ENCODE measurements at places on chromosomes 2 and 18. TPM values are rescaled to one million over a fixed set of nuclear protein-coding genes. Genes with fewer than 3 reads are reported as not detected.

The CHRND gene
- not detected for polyA plus RNA-seq

- DNase-seq: no peak
These were observed 198.0 kb downstream of the NBAS start for GRCh38 chr2:15363142-15363541.

The MYL1 gene
- polyA plus RNA-seq: not detected

- no peak for DNase-seq
These were observed 70.7 kb downstream of the TIMM21 start for GRCh38 chr18:74219056-74219455.

- DNase-seq: no peak
These were observed 740.5 kb upstream of the SALL3 start for GRCh38 chr18:78239090-78239457.

Data from heart right ventricle (tissue), 16 donors.